ENCODE measurements at places on chromosomes 2 and 18.

DNA sequence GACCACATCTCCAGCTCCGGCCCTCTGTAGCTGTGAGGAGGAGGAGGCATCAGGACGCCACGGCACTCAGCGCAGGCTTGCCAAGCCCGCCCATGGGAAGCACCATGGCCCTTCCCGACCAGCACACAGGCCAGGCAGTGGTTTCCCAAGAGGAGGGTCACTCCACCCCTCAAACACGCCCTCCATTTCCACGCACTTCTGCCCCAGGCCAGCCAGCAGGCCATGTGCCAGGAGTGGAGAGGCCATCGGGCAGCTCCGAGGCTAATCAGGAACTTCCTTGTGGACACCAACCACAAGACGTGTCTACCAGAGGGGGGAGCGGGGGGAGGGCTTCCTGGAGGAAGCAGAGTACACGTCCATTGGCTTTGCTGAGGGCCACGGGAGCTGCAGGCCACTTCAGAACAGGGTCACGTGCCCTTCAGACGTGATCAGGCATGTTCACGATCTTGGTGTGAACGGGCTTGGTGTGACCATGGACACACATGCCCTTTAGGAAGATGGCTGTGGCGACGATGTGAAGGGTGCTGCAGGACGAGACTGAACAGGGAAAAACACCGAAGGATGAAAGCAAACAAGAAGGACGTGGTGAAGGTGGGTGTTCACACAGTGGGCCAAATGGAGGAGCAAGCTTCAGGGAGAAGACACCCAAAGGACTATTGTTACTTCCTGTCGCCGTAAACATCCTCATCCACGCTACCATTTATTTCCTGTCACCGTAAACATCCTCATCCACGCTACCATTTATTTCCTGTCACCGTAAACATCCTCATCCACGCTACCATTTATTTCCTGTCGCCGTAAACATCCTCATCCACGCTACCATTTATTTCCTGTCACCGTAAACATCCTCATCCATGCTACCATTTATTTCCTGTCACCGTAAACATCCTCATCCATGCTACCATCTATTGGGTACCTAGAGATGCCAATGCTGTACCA lies 6.5 kb upstream of the MTERF4 start:
- no peak for DNase-seq

DNA sequence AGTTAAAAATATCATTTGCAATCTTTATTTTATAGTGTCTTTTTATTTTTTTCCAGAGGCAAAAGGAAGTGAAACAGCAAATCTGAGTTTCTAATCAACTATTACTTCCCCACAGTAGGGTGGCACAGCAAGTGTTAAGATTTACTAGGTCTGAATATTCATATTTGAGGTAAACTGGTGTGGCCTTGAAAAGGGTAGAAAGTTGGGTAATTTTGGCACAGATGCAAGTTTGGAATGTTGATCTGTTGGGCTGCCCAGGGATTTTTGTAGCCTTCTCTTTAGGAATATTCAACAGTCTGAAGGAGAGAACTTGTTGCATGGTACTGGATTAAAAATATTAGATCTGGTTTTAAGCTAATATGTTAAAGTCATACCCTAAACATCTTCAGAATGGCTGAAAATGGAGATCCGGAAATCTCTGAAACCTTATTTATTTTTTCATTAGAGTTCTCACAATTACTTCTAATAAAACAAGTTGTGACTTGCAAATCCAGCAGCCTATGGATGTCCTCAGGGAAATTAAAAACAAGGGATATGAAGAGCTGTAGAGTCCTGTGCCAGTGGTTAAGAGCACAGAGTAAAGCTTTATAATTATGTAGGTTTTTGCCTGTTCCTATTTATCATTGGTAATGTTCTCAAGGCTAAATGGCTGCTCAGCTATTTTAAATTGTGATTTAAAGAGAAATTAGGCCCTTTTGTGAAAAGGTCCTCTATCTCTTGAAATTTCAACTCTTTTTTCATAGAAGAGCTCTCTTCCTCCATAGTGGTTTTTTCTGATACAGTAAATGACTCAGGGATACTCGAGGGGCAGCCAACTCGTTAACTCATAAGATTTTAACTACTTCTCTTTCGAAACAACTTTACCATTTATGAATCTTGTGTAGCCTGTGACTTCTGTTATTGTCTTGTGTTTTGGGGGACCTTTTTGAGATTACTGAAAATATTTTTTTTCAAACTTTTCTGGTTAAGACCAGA lies 11.0 kb downstream of the TANK start:
- no peak for DNase-seq

DNA sequence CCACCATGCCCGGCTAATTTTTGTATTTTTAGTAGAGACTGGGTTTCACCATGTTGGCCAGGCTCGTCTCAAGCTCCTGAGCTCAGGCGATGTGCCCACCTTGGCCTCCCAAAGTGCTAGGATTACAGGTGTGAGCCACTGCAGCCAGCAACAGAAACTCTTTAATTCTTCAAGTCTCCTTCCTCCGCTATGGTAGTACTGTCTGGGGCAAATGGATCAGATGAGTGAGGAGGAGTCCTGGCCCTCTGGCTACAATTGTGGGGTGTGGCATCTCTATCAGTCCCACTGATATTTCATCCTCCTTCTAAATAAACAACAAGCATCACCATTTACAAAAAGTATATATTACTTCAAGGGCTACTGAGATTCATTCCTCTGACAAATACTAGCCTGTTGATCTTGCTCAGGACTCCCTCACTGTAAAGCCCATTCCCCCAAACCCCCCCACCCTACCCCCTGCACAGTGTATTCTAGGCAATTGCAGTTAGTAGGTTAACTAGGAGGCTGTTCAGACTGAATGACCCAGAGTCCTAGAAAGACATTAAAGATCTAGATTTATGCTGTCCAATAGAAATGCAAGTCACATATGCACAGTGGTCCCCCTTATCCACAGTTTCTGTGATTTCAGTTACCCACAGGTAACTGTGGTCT lies 71.2 kb upstream of the STAM2 start:
- no peak for DNase-seq

DNA sequence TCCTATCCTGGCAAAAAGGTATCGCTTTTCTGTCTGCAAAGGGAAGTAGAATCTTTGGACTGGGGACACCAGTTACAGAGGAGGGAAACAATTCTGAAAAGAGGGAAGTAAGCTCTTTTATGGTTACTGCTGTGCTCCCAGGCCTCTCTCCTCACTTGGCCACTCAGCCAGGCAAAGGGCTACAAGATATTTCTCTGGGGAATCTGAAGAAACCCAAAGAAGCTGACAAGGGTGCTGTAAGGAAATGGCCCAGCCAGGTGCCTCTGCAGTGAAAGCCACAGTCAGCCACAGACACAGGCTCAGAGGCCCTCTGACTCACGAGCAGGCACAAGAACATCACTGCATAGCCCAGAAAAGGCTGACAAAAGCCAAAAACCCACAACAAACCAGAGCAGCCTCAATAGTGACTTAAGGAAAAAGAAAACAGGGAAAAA lies 5.8 kb downstream of the HDLBP start:
- DNase-seq: peak; percentile 72

GRCh38 chr2:216302981-216303676 lies 69.2 kb downstream of the MARCHF4 start:
- no peak for DNase-seq

DNA sequence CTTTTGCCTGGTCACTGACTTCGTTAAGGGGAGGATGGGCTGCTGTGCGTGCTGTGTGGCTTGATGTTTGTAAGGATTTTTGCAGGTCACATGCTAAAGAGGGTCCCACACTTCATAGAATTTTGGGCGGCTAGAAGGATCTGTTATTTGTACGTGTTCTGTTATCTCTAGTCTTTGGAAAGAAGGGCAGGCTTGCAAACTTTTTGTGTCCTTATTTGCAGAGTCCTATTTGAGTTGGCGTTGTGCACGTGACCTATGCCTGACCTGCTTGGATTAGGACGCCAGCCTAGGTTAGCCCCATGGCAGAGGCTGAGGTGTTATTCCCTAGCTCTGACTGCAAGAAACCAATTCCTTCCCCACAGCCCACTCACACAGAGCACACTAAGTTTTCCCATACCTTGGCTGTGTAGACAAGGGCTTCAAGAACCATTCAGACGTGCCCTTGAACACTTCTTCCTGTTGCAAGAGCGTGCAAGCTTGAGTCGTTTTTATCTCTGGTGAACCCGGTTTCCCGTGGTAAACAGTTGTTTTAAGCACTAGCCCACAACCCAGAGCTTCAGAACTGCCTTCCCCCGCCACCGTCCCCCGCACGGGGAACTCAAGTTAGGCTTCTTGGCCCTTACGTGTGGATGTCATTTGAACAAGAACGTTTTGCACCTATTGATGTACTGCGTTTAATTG lies 94.6 kb downstream of the LDLRAD4 start:
- DNase-seq: no peak

DNA sequence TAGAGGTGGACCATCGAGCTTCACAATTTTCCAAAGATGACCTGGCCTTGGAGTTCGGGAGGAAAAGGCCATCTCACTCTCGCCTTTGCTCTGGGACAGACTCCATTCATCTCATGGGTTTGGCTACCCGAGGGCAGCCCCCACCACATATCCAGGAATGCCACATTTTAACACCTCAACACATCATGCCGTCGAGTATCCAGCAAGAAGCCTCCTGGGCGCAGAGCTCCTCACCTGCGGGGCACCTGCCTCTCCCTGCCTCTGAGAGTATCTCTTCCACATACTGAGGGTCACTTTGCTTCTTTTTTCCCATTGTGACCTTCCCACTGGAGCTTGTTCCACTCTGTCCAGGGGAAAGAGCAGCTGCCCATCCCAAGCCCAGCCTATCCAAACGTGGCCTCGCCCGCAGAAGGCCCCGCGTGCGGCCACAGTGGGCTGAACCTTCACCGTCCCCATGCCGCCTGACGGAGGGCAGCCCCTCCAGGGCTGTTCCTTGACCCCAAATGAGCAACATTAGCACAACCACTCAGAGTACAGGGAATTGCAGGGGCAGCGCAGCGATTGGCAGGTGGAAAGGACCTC lies 5.5 kb upstream of the LIMS2 start:
- DNase-seq: no peak

DNA sequence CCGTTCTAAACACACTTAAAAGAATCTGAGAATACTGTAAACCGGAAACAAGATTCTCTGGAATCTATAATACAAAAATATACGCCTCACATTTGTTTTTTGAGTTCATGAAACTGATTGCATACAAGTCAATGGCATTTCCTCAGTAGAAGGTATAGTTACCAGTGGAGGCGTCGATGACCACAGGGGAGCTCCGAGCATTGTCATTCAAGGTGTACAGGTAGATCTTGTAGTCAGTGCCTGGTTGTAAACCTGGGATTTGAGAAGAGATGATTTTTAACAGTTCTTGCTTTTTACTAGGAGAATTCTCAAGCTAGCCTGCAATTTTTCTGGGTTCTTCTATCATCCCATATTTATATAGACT lies 60.4 kb downstream of the FN1 start:
- DNase-seq: no peak

DNA sequence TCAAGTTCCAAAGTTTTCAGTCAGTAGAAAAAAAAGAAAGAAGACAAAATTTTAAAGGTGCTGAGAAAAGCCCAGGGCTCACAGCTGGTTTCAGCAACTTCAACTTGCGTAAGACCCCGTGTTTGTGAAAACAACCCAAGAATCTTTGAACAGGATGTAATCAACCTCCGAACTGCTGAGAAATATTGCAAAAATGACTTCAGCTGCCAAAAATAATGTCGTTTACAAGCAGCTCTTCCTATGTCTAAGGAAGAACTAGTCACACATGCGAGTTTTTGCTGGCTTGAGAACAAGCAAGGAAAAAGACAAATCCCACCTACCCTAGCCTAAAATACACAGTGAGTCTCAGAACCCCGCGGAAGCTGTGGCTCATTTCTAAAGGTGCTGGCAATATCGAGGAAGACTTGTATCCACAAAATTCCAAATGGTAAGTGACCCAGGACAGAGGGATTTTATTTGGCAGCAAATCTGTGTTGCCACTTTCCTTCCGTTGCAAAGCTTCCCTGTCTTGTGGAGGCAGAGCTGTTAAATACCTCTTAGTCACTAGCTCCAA lies 59.8 kb upstream of the SLC8A1 start:
- DNase-seq: no peak

DNA sequence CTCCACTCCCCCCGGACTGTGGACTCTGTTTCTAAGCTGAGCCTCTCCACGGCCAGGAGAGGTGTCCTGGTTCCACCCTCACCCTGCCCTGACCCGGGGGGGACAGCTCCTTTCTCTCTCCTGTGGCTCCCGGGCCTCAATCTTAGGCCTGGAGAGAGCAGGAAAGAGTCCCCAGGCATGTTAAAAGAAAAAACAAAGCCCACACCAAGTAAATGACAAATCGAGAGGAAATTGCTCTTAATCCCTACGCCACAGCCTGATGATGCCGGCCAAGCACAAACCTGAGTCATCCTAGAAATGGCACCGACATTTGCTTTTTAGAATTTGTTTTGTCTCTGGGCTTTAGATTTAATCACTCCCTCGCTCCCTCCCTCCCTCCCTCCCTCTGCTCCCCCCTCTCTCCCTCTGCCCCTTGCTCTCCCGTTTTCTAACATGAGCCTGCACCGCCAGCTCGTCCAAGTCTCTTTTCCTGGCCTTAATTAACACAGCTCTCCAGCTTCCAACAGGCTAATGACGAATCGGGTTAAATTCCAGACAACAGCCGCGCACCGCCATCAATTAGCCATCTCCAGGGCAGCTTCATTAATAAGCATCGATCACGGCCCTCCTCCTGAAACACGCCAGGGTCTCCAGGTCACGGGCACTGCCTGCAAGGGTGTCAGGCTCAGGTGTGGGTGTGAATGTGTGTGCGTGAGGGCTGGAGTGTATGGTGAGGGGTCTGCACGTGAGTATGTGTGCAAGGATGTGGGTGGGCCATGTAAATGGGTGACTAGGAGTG lies 230.8 kb downstream of the CELF4 start:
- DNase-seq: no peak
